Non-pigmented ciliary epithelial cell (primary cell): ENCODE measurements at places on chromosomes 6 and 20.
A peak's percentile ranks its signal among the peaks of the same experiment; 100 is the strongest.

- DNase-seq, result no peak
Observed at GRCh38 chr20:12827816-12828385, 180.9 kb upstream of the SPTLC3 start.

DNA sequence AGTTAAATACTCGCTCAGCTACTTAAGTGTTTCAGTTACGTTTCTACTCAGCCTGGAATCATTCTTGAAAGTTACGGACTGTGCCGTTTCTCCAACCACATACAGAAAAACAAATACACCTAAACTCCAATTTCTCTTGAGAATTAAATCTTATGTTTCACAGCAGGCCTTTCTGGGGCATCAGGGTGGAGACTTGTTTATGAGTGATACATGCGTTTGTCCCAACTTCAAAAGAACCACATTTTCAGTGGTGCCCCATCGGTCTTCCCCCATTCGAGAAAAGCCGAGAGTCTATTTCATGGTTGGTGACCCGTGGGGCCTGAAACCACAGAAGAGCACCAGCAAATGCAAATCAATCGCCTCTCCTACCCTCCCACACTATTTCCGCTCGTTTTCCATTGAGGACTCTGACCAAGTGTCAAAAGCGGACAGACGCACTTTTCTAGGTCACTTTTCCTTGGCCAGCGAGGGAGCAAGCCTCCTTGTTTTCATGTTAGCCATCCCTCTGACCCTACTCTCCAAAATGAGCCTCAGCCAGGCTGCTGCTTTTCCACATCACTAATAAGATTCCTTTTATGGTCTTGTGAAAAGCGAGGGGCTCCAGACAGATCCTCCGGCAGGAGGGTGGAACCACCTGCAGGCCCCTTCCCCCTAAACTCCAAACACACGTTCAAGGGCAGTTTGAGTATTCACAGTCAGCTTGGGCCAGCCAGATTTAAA, 3.1 kb downstream of the JAG1 start:
- no peak for DNase-seq

GRCh38 chr20:59676126-59676850, 71.9 kb downstream of the PHACTR3 start:
- DNase-seq, result no peak

DNA sequence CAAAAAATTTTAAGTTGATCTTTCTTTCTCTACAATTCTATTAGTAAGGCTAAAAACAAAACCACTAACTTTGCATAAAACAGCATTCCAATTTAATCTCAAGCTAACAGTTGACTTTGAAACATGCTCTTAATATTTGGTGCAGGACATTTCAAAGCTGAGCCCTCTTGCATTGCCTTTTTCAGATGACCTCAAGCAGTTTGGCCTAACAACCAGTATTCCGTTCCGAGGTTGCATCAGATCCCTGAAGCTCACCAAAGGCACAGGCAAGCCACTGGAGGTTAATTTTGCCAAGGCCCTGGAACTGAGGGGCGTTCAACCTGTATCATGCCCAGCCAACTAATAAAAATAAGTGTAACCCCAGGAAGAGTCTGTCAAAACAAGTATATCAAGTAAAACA, 194.0 kb downstream of the ARHGAP18 start:
- DNase-seq, result no peak

DNA sequence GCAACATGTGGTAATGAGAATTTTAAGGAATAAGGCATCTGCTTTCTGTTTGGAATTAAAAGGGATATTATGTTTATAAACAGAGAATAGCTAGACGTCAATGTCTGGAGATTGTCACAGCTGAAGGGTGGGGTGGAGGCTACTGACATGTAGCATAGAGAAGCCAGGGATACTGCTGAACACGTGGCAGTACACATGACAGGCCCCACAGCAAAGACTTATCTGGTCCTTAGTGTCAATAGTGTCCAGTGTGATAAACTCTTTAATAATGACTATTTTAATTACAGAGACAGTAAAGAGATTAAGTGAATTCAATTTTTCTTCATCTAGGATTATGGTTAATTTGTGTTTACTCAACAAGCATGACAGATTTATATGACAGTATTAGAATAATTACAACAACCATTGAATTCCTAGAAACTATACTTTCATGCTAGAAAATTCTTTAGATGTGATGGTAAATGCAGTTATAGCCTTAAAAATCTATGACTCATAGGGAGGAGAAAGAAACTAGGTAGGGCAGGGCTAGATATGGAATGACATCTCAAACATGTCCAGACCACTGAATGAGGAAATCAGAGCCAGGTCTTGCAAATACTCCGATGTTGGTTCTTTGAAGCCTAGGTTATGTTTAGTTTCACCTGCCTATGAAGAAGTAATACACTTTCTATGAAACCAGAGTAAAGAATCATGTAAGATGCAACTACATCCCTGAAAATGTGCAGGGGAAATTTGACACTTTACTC, 399.5 kb downstream of the PHF3 start:
- no peak for DNase-seq

DNA sequence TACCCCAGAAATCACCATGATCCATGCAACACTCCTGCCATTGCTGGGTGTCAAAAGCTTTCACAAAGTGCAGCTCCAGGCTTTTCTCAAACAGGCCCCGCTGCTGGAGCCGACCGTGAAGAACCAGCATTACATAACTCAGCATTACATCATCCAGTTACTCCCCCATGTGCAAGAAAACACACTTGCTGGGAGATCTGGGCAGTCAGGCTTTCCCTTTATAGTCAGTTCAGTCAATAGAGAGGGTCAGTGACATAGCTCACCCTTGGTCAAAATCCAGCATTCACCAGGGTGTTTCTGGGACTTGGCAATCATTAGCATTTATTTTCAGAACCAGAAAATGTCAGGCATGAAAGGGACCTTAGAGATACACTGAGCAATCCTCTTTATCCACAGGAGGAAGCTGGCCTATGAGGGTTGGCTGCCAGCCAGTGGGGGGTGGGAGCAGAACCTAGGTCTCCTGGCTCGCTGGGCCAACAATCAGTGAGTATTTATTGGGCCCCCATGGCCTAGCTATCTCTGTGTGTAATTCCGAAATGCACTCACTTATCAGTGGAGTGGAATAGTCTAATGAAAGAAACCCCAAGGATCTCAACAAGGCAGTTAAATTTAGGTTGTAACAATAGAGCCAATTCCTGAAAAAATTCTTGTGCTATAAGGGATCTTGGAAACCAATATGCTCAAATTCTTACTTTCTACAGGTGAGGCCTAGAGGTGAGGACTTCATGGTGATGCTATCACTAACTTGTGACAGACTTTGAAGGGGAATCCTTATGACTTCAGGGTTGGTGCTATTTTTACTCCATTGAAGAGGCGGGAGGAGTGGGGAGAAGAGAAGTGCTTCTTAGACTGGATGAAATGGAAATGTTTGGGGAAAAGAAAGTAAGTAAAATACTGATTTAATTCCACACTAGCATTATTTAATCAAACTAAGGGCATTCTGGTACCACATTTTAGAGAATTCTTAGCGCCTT, 54.6 kb downstream of the LYRM4 start:
- DNase-seq, result no peak

GRCh38 chr6:43444582-43444981, 10.8 kb downstream of the DLK2 start:
- DNase-seq, result no peak

GRCh38 chr6:139752086-139752485, 377.6 kb upstream of the CITED2 start:
- no peak for DNase-seq

DNA sequence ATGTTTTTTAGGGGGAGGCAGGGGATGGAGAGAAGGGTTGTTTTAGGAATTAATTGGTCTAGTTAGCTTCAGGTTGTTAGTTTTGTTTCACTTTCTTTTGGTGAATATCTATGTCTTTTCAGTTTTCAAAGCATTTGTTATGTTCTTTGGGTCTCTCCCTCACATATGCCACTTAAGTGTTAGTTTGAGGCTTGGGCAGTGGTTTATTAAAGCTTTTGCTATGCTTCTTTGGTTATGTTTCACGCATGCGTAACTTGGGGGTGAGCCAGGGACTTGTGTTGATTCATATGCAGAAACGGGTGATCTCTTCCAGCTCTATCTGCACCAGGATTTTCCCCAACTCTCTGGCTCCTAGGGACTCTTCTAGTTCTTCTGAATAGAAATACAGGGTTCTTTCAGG, 11.4 kb upstream of the MMS22L start:
- DNase-seq, result no peak

- DNase-seq, result no peak
Observed at GRCh38 chr20:22629927-22630326, 45.6 kb upstream of the FOXA2 start.

- no peak for DNase-seq
Observed at GRCh38 chr20:47719625-47720024, 65.7 kb downstream of the SULF2 start.

- DNase-seq, result no peak
Observed at GRCh38 chr20:45836841-45837240, 3.2 kb downstream of the SNX21 start.

- peak; percentile 50 for DNase-seq
Observed at GRCh38 chr6:115613488-115613887, 447.2 kb downstream of the FRK start.

GRCh38 chr6:34465531-34466241, at the start of gene PACSIN1:
PACSIN1 (plus strand) TSS chr6:34466076; CDS start chr6:34526306, 60,230 bp downstream.
- no peak for DNase-seq
